Left ventricle myocardium inferior (tissue), 1 donor: ENCODE measurements at places on chromosomes 2 and 18. TPM values are rescaled to one million over a fixed set of nuclear protein-coding genes. Genes with fewer than 3 reads are reported as not detected.

- no peak for DNase-seq
Observed at GRCh38 chr2:197674060-197674459, 1.3 kb downstream of the RFTN2 start.

DNA sequence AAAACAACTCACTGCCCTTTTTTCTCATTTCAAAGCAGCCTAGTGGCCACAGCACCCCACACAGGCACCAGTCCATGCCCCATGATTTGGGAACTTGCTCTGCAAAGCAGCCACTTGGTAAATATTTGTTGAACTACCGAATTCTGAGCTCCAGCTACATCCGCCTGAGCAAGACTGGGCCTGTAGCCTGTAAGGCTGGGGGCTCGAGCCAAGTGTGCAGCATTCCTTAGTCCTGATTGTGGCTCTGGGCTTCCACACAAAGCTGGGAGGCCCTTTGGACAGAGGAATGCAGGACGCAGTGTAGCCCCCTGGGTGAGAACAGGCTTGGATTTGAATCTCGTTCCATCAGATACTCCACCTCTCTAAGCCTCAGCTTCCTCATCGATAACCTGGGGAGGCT, 88.4 kb downstream of the ACTR2 start:
- peak; percentile 66 for DNase-seq

MLPH gene
- 73.5 TPM for total RNA-seq

EDAR gene
- 0.33 TPM for total RNA-seq

DNA sequence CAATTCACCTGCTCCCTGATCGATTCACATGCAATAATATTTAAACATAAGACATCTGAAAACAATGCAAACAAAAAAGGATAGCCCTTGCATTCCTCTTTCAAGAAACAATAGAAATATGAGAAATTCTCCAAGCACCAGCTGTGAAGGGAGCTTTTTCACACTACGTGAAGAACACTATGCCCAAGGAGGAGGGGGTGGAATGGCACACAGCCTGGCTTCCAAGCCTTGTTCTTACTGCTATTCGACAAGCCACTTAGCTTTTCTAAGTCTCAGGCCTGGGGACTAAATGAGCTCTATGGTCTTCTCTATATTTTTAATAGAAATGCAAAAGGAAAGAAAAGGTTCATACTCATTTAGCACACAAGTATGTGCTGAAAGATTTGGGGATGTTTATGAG, 92.2 kb upstream of the CHRNA1 start:
- no peak for DNase-seq

DNA sequence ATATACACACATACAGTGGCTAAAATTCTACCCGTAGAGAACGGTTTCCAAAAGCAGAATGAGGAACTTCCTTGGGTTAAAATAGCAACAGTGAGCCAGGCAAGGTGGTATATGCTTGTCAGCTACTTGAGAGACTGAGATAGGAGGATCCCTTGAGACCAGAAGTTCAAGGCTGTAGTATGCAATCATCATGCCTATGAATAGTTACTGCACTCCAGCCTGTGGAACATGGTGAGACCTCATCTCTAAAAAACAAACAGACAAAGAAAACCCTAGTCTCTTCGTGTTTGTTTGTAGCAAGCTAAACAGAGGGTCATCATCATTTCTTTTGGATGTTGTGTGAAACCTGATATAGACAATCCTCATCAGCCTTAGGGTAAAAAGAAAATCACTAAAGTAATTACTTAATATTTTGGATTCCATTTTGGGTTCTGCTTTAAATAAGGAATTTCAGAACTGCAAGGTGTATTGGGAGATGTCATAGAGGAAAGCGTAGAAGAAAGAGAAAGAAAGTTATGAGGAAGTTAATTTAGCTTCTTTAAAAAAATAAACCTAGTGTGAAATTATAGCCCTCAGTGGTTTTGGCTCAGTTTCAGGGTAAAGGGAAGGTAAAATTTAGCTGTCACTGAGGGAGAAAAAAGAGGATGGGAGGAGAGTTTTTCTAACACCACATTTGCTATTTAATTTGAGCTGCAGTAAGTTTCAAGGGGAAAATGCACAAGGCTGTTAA, 46.5 kb downstream of the PLEK start:
- DNase-seq: no peak
